ENCODE measurements at places on chromosomes 4 and X.

- DNase-seq: peak; percentile 91
Observed at GRCh38 chr4:83320548-83320947, 14.1 kb downstream of the HPSE start.

- no peak for DNase-seq
Observed at GRCh38 chrX:42119076-42119475, 195.7 kb upstream of the CASK start.

DNA sequence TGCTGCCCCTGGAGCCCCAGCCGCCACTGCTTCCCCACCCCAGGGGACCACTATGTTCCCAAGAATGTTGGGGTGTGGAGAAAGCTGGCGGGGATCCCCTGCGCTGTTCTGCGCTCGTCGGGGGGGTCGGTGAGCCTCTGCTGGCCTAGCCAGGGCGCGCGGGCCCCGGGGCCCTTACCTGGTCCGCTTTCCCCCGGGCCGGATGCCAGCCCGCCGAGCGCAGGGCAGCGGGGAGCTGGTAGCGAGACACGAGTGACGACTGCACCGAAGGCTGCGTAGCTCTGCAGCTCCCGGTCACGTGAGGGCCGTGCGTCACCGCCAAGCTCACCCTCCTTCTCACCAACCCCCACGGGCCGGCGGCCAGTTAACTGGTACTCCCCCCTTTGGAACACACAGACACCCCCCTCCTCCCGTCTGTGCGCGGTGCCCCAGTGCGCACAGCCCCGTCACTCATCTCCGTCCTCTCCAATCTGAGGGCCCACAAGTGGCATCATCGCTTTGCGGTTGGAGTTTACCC is at the start of gene BEX1:
Gene BEX1, minus strand, starts transcription at position 254 of the 517 bp plus-strand sequence. CDS start 897 bp downstream, outside the sequence.
- peak; percentile 65 for DNase-seq

GRCh38 chrX:134246282-134246681 is 9.3 kb downstream of the CCDC160 start:
- no peak for DNase-seq

- no peak for DNase-seq
Observed at GRCh38 chr4:59671037-59671436, 1529.1 kb upstream of the ADGRL3 start.
